ENCODE measurements at places on chromosomes 11 and 22.
A peak's percentile ranks its signal among the peaks of the same experiment; 100 is the strongest.

- DNase-seq: no peak
Observed at GRCh38 chr11:58177409-58178054, 11.3 kb upstream of the OR9Q2 start.

- DNase-seq: no peak
Observed at GRCh38 chr22:38144025-38144405, 33.5 kb upstream of the BAIAP2L2 start.

- peak; percentile 76 for DNase-seq
Observed at GRCh38 chr11:114291381-114291780, 4.8 kb upstream of the NNMT start.

- DNase-seq: no peak
Observed at GRCh38 chr11:3736816-3737215, 60.5 kb downstream of the NUP98 start.

- DNase-seq: no peak
Observed at GRCh38 chr22:25959818-25960774, 209.2 kb upstream of the SEZ6L start.

DNA sequence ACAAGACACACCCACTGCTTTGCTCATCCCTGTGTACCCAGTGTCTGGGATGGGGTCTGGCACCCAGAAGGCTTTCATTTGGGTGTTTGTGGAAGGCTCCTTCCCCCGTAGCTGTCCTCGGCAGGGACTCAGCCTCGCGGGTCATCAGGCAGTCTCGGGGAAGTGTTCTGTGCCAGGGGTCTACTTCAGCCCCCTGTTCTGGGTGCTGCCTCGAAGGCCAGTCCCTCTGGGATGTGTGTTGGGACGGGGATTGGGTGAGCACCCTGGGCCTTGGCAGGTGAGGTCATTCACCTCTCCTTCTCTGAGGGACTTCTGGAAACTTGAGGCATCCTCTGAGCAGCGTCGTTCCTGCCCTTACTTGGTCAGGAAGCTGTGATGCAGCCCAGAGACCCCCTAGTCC is 65.5 kb downstream of the RPUSD4 start:
- no peak for DNase-seq

GRCh38 chr22:50529416-50529896 is 356 bp downstream of the TYMP start:
- peak; percentile 29 for DNase-seq

DNA sequence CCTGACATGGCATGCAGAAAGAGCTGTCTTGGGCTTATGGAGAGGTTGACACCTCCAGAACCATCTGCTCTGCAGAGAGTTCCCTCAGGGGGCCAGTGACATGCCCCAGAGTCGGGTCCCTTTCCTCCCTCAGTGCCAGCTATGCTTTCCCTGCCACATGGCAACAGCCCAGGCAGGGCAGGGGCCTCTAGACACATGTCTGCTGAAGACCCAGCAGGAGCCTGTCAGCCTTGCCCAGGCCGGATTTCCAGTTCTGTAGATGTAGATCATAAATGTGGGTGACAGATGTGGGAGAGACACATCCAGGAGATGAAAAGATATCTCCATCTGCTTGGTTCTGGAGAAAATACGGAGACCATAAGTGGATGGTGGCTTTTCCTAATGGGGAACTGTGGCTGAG is 25.5 kb downstream of the NAV2 start:
- no peak for DNase-seq

DNA sequence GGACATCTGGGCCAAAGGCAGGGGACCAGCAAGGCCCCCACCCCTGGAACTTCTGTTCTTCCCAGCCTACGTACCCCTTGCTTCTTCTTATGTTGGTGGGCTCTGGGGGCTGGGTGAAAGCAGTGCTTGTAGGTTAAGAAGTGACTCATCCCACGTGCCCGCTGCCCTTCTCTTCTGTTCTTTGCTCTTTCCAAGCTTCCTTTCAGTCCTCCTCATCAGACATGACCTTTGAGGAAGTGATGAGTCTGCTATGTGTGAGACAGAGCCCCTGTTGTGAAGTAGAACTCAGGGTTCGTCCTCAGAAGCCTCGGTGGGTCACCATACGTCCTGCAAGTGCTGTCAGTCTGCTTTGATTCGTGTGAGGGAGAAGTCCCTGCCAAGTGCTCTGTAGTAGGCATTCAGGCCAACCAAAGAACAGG is 12.7 kb downstream of the MED15 start:
- DNase-seq: no peak

- no peak for DNase-seq
Observed at GRCh38 chr11:132862933-132863332, 669.4 kb downstream of the OPCML start.

DNA sequence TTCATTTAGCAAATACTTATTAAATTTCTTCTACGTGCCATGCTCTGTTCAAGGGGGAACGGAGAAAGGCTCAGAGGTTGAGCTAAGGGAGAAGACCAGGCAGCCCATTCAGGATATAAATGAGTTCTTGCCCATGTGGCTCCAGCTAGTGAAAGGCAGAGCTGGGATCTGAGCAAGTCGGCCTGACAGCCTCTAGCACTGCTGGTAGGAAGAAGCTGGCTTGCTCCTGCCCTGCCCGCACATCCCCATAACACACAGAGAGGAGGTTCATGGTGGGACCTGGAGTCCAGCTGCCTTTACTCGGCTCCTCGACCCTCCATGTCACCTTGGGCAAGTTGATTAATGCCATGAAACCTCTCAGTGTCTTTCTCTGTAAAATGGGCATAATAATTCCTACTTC is 2.0 kb downstream of the SLC15A3 start:
- DNase-seq: no peak

DNA sequence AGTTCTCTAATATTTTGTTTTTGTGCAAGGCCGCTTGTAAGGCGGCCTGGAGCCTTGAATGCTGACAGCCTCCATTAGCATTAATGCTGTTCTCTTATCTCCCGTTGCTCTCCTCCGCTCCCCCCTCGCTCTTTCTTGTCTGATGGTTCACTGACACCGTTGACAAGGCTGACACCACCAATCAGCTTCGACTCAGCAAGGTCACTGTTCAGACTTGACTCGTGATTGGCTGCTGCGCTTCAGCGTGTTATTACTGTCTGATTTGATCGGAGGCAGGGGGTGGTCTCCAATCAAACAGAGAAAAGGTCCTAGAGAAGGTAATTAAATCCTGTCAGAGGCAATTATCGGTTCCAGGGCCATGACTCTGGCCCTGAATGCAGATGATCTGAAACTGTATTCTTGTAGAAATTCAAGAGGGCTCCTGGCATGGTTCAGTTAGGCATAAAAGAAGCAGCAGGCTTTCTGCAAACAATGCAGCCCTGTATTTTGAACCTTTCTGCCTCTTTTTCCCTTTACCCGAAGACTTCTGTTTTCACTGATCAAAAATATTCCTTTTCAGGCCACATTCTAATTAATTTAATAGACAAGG is 49.3 kb upstream of the MPPED2 start:
- no peak for DNase-seq

GRCh38 chr11:65892661-65893317 is 2.3 kb downstream of the CCDC85B start:
- DNase-seq: no peak

DNA sequence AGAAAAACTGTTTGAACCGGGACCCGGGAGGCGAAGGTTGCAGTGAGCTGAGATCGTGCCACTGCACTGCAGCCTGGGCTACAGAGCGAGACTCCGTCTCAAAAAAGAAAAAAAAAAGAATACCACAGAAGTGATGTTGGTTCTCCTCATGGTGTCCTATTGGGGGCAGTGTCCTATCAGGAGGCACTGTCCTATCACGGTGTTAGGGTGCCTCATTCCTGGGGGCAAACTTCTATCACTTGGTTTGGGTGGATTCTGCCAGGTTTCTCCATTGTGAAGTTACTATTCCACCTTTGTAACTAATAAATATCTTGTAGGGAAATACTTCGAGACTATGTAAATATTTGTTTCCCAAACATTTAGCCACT is 19.6 kb downstream of the PRR14L start:
- DNase-seq: no peak

- DNase-seq: no peak
Observed at GRCh38 chr11:8340296-8340695, 76.6 kb upstream of the LMO1 start.

GRCh38 chr22:42996646-42997365 is 18.1 kb downstream of the PACSIN2 start:
- DNase-seq: peak; percentile 84

DNA sequence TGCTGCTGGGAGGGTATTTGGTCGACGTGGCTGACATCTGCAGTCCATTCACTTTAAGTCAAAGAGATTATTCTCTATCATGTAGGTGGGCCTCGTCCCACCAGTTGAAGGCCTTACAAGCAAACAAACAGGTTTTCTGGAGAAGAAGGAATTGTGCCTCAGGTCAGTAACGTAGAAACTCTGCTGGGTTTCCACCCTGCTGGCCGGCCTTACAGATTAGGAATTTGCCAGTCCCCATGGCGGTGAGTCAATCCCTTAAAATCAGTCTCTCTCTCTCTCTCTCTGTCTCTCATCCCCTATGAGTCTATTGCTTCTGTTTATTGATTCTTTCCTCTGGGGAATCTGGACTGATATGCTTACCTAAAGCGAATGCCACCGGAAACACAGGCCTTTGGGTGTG is 75.4 kb upstream of the FGF3 start:
- no peak for DNase-seq

- DNase-seq: no peak
Observed at GRCh38 chr11:66328031-66328301, 8.3 kb downstream of the RIN1 start.

DNA sequence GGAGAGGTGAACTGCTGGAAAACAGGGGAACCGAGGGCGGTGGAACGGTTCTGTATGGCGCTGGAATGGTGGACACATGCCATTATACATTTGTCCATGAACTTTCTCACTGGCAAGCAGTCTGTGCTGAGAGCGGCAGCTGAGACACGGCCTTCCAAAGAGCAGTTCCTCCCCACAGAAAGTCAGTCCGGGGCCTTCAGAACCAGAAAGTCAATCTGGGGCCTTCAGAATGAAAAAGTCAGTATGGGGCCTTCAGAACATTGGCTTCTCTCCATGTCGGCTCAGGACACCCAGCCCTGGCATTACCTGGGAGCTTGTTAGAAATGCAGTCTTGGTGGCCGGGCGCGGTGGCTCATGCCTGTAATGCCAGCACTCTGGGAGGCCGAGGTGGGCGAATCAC is 8.8 kb downstream of the TXN2 start:
- no peak for DNase-seq

GRCh38 chr11:46293641-46294103 is 16.2 kb downstream of the CREB3L1 start:
- DNase-seq: peak; percentile 89

DNA sequence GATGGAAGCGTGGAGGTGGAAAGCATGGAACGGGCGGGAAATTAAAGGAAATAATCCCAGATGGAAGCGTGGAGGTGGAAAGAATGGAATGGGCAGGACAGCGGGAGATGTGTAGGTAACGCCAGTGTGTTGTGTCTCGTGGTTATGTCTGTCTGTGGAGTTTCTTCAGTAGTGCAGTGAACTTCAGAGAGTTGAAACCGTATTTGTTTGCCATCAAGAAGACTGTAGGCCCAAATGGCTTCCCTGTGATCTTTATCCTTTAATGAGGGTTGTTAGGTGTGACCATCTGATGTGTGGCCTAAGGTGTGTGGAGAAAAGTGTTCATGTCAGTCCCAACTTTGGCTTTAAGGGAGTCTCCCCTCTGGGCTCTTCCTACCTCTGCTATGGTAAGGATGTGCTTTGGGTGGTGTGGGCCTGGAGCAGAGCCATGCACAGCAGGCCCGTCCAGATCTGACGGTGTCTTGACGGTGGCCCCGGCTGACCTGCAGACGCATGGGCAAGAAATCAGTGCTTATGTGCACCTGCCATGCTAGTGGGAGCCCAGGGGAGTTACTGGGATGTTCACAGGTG is 39.6 kb downstream of the AP2A2 start:
- DNase-seq: no peak

DNA sequence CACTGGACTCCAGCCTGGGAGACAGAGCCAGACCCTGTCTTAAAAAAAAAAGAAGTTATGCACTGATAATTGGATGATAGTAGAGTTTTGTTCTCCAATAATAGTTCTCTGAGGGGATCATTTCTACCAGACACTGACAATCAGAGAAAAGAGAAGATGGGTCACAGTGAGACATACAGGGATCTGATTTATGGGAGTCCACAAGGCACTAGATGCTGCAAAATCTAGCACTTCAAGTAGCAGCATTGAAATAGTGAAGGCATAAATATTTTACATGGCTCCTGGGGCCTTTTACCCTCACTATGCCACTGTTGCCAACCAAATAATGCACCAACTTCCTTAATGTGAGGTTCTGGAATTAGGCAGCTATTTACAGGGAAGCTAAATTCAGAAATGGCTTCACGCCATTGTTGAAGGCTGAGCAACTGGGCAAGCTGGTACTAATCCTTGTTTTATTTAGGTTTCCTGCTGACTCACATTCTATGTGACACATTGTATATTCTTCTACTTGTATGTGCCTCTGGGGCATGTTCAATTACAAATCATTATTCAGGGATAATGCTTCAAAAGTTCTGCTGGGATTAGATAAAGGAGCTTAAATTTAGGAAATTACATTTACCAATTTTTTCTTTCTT is 38.2 kb upstream of the ABTB2 start:
- DNase-seq: peak; percentile 54

DNA sequence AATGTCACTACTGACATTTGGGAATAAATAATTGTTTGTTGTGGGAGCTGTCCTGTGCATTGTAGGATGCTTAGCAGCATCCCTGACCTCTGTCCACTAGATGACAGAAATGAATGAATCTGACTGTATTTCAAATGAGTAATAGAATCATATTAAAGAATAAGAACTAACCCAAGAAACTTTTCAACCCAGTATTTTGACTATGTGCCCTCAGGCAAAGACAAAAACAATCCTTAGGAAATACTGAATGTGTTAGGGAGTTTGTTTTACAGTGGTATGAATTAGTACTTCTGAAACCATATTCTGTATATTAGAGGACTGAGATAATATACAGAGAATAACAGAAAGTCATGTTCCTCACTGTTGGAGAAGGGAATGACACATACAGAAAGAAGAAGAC is 320.9 kb upstream of the PITPNB start:
- no peak for DNase-seq

DNA sequence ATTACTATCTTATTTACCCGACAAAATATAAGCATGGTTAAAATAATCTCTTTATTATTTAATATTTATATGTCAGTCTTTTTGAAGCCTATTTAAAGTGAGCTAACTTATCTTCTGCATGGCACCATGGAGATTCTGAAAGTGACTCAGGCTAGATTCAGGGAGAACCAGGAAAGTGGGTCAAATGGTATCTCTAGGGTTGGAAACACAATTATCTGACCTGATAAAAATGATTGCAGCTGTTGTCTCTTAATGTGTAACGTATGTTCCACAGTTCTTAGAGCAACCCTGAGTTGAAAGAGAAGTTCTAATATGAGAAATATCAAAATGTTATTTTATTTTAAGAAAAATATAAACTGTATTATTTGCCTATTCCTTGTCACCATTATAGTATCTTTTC is 143.1 kb upstream of the CARD18 start:
- peak; percentile 16 for DNase-seq

Data from fibroblast of the aortic adventitia (primary cell).